ENCODE measurements at places on chromosomes 6 and 20.

DNA sequence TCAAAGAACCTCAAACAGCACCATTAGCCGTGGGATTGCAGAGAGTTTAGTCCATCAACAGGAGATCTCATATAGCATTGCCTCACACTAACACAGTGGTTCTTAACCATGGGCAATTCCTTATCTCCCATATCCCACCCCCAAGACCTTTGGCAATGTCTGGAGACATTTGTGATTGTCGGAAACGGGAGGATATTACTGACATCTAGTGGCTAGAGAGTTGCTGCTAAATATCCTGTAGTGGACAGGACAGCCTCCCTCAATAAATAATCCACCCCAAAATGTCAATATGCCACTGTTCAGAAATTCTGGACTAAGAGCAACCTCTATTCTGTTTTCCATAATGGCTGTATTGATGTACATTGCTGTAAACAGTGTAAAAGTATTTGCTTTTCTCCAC, 210.1 kb upstream of the CCN2 start:
- DNase-seq = no peak

DNA sequence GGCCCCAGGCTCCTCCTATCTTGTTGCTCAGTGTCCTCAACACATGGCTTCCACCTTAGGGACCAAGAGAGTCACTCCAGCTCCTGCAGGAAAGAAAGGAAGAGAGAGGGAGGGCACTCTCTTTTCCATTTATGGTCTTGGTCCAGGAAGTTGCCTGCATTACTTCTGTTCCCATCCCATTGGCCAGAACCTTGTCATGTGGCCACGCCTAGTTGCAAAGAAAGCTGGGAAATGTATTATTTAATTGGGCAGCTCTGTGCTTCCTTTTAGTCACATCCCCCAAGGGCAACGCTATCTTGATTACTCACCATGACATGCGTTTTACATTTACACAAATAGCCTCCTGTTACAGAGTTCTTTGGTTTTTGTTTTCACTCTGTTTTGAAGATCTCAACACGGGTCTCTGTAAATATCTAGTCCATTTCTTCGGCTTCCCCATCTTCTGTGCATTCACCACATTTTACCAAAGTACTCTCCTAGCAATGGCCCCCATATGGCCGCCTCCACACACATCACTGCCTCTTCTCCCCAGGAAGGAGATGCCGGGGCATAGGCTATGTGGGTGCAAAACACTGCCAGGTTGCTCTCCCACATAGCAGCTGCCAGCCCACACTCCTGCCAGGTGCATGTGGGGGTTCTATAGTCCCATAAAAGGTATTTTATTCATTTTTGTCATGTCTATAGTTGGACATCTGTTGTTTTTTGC, 35.7 kb upstream of the ZMYND8 start:
- no peak for DNase-seq

DNA sequence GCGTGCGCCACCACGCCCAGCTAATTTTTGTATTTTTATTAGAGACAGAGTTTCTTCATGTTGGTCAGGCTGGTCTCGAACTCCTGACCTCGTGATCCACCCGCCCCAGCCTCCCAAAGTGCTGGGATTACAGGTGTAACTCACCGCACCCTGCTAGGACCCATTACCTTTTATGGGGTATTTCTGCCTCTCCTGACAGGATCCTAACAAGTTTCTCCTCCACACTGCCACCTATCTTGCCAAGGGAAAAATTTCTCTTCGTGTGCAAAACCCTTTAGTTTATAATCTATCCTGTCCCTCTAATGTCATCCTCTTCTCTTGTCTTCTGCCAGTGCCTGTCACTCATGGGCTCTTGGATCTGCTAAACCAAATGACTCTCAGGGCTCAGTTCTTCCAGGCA, 1.9 kb downstream of the STMND1 start:
- DNase-seq = no peak

GRCh38 chr6:131765804-131766135, 42.0 kb upstream of the ENPP1 start:
- DNase-seq = no peak

All from H9 (cell line).